ENCODE measurements at places on chromosomes 3 and 15.

GRCh38 chr15:29046977-29047376 is 161.2 kb downstream of the APBA2 start:
- peak; percentile 38 for DNase-seq

GRCh38 chr3:197600796-197601565 is 45.2 kb upstream of the BDH1 start:
- DNase-seq, result no peak

DNA sequence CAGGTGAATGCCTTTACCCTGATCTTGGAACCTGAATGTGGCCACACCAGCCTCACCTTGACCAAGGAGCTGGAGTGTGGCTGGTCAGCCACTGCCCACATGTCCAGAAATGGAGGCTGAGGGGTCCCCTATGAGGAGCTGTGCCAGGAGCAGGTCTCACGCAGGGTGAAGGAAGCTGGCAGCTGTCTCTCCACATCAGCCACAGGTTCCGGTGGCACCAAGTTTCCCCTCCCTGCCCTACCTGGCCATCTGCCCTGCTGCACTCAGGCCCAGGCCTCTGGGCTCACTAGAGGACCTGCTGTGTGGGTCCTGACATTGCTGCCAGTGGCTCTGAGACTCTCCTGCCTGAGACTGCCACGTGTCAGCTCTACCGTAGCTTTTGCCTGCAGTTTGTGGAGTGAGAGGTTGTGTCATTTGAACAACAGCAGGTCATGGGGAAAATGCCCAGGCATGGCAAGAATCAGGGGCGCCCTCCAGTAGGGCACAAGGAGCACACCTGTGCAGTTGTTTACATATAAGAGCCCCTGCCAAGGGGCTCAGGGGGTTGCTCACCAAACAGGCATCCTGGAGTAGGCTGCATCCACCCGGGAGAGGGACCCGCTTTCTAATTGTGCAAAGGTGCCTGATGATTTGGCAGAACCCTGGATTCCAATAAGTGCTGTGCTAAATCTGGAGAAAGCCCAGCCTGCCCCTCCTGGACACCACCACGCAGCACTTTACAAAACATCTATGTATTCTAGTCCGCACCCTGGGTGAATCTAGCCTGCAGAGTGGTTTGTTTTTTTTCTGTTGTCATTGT is 258.5 kb upstream of the TLE3 start:
- no peak for DNase-seq

GRCh38 chr3:136380530-136380929 is 130.4 kb downstream of the PCCB start:
- no peak for DNase-seq
